ENCODE measurements at places on chromosomes 1 and 21.

DNA sequence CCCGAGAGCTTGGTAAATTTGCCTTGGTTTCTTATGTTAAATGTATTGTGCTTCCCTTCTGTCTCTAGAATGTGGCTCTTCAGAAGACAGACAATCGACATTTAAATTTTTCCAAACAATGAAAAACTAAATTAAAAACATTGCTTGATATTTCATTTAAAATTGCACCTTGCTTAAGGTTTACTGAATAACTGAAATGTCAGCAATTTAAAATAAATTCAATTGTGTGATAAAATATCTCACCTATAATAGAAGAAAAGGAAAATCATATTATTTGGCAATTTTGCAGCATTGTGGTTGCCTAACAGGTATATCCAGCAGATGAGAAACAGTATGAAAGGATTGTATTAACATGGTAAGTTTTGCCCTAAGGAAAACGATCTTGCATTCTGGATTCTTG lies 56.5 kb downstream of the MAP3K21 start:
- DNase-seq: no peak

- no peak for DNase-seq
These were observed 9.9 kb upstream of the DYRK1A start for GRCh38 chr21:37356706-37357105.

DNA sequence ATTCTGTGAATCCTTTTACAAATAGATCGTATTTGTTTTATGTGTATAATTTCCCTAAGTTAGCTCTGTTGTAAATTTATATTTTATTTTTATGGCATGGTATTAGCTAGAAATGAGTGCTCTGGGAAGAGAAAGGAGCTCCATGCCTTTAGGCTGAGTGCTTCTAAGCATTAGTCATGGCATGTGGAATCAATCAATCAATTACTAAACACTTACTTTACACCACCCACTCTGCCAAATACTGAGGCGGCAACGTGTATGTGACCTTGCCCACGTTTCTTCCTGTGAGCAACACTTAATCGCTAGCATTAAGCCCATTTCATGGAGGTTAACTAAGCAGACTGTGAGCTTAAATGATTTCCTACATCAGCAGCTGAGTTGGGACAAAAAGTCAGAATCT lies 7.2 kb upstream of the BECN2 start:
- no peak for DNase-seq

DNA sequence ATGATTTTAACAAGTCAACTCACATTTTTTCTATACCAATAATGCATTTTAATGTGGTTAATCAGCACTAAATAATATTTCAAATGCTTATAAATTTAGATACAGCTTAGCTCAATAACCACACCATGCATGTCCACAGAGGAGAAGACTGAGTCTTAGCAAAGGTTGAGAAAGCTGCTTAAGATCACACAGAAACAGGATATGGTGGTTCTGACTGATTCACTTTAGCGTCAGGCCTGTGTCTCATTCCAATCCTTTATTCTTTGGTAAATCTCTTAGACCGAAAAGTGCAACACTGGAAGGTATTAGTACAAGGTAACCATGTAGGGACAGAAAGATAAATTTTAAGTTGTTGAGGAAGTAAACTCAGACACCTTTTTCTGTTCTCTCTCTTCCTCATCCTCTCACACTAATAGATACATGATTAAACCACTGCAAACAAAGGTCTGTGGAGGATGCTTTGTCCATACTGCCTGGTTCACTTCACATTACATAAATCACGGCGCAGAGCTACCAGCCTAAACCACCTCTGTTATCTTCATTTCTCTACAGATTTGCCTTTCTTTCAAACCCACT lies 139.0 kb downstream of the DPYD start:
- DNase-seq: no peak

DNA sequence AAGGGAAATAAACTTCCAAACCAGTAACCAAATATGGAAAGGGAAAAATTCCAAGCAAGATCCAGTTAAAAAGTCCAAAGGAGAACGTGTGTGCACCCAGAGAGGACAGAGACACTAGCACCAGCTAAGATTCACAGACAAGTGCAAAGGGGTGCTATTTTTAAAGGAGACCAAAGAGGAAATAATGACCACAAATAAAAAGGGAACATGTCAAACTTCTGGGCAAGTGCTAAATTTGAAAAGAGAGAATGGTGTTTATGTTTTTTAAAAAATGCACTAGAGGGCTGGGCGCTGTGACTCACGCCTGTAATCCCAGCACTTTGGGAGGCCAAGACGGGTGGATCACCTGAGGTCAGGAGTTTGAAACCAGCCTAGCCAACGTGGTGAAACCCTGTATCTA lies 8.6 kb downstream of the JAM2 start:
- no peak for DNase-seq

- DNase-seq: no peak
These were observed 9.8 kb downstream of the ADAMTS4 start for GRCh38 chr1:161189036-161189435.

DNA sequence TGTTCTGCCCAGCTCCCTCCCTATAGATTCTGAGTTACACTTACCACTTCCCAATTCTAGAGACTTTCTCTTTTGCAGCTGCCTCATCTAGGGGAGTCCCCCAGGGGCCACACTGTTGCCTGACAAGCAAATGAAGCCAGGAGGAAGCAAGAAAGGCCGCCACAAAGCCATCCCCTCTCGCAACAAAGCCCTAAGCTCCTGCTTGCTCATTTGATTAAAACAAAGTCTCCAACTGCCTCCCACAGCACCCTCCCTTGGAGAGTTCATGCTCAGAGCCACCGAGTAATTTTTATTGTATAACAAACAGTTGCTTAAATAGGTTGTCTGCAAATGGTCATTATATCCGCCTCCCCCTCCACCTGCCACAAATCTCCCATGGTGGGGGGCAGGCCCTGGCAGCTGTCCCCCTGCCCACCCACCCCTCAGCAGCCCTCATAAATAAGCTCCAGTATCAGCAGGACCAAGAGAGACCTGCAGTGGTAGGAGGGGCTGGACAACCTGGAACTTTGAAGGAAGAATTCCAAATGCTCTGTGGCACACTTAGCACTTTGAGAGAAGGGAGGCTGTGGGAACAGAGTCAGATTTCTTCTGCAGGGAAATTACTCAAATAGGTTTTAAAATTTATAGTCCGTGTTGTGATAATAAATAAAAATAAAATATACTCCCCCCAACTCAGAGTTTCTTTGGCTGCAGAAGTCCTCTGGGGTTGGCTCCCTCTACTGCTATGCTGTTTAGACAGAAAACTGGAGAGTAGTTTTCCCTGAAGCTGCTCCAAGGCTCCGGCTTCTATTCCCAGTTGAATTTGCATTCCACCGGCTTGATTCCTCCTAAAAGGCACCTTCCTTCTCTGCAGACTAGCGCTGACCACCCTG lies 237.5 kb downstream of the TTLL7 start:
- no peak for DNase-seq

GRCh38 chr1:39960431-39960958 lies 5.5 kb downstream of the MFSD2A start:
- DNase-seq: no peak

DNA sequence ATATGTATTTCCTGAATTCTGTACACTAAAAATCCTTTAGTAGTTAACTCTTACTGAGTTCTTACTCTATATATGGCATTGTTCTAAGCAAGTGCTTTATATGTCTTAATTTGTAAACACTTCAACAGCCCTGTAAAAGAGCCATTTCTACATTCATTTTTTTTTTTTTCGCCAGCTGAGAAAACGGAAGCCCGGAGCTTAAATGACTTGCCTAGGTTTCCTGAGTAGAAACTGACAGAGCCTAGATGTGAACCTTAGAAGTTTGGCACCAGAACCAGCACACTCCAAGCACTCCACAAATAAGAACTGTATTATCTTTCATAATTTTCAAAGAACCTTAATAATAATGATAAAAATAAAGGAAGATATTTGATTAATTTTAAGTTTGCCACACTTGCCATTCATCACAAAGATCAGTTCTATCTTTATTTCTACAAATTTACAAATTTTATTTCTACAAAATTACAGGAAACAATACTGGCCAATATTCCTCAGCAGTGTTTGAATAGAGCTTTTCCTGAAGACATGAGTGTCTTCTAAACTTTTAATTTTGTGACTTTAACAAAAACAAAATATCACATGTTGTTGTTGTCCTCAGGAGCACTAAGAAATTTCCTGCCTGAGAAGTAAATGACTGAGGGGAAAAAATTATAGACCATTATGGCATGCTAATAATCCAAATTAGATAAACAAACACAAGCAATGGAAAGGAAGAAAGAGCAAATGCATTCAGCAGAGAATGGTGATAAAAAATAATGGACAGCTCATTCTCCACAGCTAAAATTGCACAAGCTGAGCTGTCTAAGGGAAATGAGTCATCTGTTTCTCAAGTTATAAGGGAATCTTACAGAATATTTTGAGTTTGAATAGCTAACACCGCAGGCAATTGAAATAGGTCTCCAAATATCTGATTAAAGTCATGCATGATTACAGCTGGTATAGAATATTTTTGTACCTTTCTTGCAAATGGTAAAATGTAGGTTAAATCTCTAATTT lies 71.2 kb downstream of the DPYD start:
- no peak for DNase-seq

DNA sequence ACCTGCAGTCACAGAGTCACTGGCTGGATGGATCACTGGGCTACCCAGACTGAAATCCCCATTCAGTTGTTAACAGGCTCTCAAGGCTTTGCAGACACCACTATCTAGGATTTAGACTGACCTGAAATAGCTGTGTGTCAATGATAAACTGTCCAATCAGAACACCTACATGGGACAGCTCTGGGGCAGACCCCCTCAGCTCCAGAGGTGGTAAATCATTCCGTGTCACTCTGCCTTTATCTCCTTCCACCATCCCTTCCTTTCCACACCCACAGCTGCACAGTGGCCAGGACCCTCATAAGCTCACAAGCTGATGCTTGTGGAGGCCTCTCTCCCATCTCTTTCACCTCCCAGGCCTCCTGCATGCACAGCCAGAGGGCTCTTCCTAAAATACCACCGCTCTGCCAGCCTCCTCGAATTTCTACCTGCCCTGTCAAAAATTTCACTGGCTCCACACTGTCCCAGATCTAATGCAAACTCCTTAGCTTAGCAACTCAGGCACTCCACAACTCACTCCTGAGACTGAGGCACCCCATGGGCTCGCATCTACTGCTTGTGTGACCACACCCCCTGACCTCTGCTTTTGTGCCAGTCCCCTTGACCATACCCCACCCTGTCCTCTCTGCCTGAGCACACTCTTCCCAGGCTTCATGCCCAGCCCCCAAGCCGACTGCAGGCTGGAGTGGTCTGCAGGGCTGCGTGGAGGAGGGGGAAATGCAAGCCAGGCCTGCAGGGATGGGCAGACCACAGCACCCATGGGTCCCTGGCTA lies 5.8 kb downstream of the CAPZB start:
- no peak for DNase-seq

- DNase-seq: no peak
These were observed 84.8 kb downstream of the PROX1 start for GRCh38 chr1:214072426-214073157.

DNA sequence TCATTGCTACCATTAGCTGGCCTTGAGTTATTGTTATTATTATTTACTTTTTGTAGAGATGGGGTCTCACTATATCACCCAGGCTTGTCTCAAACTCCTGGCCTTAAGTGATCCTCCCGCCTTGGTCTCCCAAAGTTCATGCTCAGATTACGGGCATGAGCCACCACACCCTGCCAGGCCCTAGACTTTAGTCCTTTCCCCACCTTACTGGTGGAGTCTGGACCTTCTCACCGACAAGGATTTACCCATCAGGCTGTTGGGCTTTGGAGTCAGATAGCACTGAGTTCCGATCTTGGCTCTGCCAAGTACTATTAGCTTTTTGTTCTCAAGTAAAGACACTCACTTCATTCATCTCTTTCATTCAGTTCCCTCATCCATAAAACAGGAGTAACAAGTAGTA lies 17.2 kb downstream of the CNR2 start:
- no peak for DNase-seq

GRCh38 chr1:149931212-149931790 lies 3.7 kb upstream of the SF3B4 start:
- DNase-seq: no peak

GRCh38 chr1:47713975-47714767 lies 276.3 kb downstream of the FOXD2 start:
- no peak for DNase-seq

Measured in cerebellar nuclear complex (tissue), 1 donor.